ENCODE measurements at places on chromosomes 5 and 9.

GRCh38 chr5:130541617-130542221, 623.3 kb downstream of the HINT1 start:
- DNase-seq = peak; percentile 59

- DNase-seq = no peak
Measured at GRCh38 chr5:176155922-176156359, 82.3 kb upstream of the SIMC1 start.

GRCh38 chr5:443239-444151, 519 bp downstream of the EXOC3 start:
- no peak for DNase-seq

GRCh38 chr9:112858625-112859147, 32.0 kb downstream of the SLC46A2 start:
- DNase-seq = no peak

DNA sequence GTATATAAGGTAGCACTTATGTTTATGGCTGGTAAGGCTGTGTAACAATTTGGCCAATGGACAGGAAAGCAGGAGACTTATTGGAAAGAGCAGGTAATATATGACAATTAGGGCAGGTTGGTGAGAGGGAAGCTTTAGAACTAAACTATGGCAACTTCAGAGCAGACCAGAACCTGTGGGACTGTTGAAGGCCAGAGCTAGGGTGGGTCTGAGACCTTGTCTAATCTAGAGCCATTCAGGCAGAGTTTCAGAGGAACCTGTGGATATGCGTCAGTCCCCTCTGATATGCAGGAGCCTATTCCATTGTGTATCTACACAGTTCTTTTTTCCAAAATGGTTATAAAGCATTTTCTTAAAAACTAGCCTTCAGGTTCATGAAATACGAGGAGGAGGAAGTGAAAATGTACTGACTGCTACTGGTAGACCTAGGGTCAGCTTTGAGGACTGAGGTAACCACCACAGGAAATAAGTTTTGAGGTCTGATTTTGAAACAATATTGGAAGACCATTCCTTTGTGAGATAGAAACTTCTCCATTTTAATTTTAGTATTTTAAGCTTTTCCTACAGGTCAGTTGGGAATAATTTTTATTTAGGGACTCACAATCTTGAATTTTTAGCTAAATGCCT, 37.6 kb downstream of the ELL2 start:
- no peak for DNase-seq

DNA sequence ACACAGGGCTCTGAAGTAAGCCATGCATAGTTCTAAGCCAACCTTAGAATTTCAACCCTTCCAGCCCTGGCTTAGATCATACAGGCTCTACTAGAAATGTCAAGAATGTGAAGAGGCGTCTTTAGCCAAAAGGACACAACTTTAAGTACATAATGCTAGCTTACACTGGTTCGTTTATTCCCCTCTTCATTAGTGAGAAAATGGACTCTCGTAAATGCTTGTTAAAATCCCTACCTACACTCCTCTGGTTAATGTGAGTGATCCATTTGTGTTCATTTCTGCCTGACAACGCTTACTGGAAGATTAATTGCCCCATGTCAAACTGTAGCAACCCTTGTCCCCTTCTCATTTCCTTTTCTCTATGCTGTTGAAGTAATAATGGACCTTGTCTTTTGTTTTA, 149.3 kb upstream of the POU5F2 start:
- no peak for DNase-seq

DNA sequence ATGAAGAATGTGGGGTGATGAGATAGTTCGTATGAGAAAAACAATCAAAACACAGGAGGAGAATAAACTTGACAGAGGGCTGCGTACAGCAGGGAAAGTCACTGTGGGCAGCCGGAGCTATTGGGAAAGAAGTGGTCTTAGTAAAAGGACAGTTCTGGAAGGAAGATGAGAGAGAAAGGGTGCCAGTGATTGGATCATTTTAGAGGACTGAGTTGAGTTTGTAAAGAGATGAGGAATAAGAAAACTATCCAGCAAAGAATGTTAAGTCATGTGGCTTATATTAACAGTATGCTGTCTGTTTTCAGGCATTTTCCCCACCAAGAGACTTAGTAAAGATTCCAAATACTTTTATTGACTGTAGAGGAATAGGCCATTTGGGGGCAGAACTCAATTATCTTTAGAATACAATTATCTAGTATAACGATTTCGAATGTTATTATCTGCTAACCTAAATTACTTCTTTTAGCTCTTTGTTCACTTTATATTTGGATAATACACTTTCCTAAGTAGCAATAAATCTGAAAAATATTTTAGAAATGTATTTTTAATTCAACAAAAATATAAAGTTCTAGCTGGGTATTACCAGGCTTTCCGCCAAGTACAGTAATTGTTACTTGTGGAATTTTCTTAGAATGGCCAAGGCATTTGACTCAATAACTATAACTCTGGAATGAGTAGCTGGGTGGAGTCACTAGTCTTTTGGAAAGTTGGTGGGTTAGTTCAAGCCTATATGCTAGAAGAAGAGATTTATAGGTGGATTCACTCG, 15.5 kb upstream of the LOX start:
- no peak for DNase-seq

DNA sequence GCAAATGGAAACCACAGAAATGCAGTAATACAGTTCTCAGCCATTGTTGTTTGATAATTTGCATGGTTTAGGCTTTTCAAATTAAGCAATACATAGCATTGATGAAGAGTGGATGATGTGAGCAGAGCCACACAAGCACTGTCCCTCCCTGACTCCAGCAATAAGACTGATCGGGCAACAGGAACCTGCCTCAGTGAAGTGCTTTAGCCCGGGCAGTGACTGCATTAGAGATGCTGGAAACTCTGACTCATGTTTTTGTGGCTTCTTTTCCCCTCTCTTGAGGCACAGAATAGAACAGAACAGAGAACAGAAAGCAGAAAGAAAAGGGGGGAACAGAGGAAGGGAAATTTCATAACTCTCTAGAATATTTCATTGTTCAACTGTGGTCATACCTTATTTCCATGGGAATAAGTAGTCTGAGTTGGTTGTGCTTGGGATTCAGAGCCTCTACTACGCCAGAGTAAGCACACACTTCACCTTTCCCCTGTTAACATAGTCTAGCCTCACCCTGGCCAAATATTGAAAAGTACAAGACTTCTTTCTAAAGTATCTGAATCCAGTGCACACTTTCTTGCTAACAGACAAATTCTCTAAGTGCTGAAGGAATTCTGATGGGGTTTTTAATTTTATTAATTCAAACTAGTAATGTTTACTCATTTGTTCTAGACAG, 164.8 kb upstream of the VCAN start:
- peak; percentile 80 for DNase-seq

- no peak for DNase-seq
Measured at GRCh38 chr5:125974679-125975078, 448.5 kb upstream of the GRAMD2B start.

- DNase-seq = no peak
Measured at GRCh38 chr5:33891446-33891787, 373 bp downstream of the ADAMTS12 start.

- DNase-seq = no peak
Measured at GRCh38 chr5:170599756-170600155, 95.9 kb downstream of the KCNIP1 start.

DNA sequence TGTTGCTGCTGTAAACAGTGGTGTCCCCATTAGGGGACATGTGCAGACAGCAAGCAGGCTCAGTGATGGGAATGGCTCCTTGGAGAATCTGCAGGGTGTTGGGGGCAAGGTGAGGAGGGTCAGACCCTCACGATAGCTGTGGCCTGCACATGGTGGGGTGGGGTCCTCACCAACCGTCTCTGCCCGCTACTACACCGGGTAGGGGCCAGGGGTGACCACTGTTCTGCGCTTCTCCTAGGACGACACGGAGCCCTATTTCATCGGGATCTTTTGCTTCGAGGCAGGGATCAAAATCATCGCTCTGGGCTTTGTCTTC, 4.9 kb downstream of the CACNA1B start:
- no peak for DNase-seq

DNA sequence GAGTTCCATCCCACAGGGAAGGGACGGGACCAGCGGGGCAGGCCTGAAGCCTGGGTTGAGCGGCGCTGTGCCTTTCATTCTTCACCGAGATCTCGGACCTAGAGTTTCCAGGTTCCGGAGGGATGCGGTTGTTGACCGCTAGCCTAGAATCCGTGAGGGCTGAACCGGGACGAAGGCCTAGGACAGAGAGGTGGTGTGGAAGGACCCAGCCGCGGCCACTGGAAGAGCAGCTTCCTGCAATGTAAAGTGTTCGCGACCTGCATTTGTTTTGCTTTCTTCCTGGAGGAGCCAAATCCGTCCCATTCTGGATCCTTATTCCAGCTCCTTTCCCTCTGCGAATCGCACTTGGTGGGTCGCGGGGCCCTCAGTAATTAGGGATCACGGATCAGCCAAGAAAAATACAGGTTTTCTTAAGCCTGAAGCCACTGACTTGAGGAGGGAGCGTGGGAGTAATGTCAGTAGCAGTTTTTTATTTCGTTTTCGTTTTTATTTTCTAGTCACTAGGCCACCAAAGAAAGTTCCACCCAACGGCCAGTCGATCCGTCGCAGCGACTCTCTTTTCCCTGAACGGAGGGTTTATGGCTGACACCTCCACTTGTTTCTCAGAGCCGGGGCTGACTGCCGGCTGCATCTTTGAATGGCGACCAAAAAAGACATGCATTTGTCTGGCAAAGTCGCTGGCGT, 48.6 kb downstream of the ANXA2R start:
- DNase-seq = no peak

- no peak for DNase-seq
Measured at GRCh38 chr5:173010547-173011464, 27.2 kb downstream of the ATP6V0E1 start.

DNA sequence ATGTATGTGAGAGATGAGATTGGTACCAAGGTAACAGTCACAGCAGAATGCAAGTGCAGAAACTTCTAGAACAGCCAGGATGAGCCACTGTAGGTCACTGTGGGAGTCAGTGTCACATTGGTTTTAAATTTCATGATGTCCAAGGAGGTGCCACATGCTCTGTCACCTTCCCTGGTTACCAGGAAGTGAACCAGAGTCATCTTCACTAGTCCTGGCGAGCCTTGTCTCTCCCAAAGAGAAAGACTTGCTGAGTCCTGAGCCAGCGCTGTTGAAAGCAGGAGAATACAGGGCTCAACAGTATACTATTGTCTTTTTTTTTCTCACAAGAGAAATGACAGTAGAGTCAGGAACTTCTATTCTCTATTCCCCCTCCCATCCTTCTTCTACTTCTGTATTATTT, 615.5 kb downstream of the RAB3C start:
- no peak for DNase-seq

GRCh38 chr5:129904102-129904666, at the start of gene CHSY3:
Gene CHSY3, plus strand, starts transcription at chr5:129904465.
- peak; percentile 79 for DNase-seq
